ENCODE measurements at places on chromosomes 12 and 14.

DNA sequence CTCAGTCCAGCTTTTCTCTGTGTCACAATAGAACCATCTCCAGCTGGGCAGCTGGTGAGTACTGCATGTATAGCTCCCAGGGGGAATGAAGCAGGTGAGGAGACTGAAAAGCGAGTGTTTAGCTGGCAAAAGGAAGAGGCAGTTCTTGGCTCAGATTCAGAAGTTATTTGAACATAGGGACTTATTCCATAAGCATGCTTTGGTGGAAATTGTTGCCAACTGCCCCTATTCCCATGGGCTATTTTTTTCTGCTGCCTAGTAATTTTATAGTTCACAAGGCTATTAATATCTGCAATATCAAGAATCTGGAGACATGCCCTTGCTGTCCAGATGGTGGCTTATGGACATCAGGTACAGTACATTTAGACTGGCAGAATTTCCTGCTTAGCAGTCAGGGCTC, 1112.7 kb downstream of the LRFN5 start:
- no peak for DNase-seq

DNA sequence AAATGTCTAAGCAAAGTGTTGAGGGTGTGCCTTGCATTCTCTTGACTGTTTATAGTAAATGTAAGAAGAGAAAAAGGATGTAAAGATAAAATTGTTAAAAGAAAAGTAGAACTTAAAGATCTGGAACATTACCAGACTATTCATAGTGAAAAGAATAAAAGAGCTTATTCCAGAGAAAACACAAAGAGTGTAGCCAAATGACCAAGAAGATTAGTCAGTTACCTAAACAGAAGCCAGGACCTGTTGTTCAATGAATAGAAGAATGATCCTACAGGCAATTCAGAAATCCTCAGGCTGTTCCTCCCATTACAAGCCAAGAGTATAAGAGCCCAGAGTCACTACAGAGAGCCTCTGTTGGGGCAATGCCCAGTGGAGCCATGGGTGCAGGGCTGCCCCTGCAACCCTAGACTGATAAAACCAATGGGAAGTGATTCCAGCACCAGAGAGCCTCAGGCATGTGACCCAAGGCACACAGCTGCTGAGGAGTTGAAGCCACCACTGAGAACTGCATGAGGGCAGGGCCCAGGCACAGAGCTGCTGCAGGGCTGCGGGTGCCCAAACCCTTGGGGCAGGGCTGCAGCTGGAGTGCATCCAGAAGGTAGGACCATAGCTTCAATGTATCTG, 91.1 kb upstream of the SLC38A4 start:
- no peak for DNase-seq

DNA sequence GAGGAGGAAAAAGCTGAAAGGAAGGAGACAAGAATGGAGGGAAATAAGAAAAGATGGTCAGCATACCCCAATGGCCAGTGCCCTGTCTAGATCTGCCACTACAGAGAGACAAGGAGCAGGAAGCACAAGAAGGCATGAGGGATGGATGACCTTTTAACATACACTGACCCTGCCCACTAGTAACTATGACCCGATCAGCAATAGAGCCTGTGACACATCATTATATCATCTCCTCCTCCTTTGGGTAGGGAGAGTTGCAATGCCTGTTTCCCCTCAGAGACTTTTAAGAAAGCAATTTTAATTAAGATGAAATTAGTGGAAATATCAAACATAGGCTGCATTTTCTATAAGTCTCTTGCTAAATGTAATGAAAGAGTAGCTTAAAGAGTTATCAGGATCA, 4.7 kb upstream of the SLC2A13 start:
- DNase-seq: no peak

- no peak for DNase-seq
Measured at GRCh38 chr12:24366514-24366913, 417.0 kb upstream of the SOX5 start.

GRCh38 chr12:53484686-53485575, 14.3 kb downstream of the MAP3K12 start:
- DNase-seq: no peak

DNA sequence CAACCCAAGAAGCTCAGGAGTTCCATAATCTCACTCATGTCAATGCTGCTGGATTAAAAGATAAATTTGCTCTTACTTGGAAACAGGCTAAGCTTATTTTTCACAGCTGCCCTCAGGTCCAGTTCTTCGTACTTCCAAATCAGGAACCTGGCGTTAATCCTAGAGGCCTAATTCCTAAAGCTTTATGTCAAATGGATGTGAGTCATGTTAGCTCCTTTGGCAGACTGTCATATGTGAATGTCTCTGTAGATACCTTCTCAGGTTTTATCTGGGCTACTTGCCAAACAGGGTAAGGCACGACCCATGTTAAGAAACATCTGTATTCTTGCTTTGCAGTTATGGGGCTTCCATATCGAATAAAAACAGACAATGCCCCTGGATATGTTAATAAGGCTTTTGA, 504.6 kb downstream of the ALG10 start:
- no peak for DNase-seq

GRCh38 chr14:106522990-106523389, 996.6 kb downstream of the TMEM121 start:
- no peak for DNase-seq

GRCh38 chr14:96735526-96735925, 61.7 kb upstream of the VRK1 start:
- DNase-seq: no peak

- no peak for DNase-seq
Measured at GRCh38 chr12:19846574-19846973, 407.3 kb downstream of the AEBP2 start.

- DNase-seq: no peak
Measured at GRCh38 chr12:42129595-42130204, 15.0 kb downstream of the GXYLT1 start.

GRCh38 chr12:86950043-86950442, 693.9 kb upstream of the MGAT4C start:
- DNase-seq: no peak

GRCh38 chr12:51889216-51890132, 1.6 kb downstream of the ANKRD33 start:
- no peak for DNase-seq

All from activated naive CD8-positive, alpha-beta T cell treated with anti-CD3 and anti-CD28 coated beads for 36 hours (primary cell).